Heart right ventricle (tissue), 16 donors: ENCODE measurements at places on chromosomes 7 and 10. TPM values are rescaled to one million over a fixed set of nuclear protein-coding genes. Genes with fewer than 3 reads are reported as not detected.

The ZNF365 gene
- 0.10 TPM for total RNA-seq

DNA sequence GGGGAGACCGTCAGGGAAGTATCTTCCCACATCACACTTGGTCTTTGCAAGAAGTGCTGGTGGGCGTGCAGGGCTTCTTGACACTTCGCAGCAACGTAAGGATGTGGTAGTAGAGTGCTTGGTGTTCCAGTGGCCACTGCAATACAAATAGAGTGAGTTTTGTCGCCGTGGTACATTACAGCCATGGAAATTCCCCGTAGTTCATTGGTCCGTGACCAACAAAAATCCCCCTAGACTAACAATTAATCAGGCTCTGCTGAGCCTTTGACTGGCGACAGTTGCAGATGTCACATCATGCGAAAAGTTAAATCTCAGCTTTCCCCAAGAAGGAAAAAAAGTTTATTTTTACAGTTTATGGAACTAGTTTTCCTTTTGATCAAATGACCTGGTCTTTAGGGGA, 134.7 kb downstream of the MGMT start:
- no peak overlapping the region for H3K4me3 ChIP-seq
- no peaks in the 10 kb centered on the region for H3K36me3 ChIP-seq
- DNase-seq: no peak
- H3K4me1 ChIP-seq: no peaks in the 10 kb centered on the region

DNA sequence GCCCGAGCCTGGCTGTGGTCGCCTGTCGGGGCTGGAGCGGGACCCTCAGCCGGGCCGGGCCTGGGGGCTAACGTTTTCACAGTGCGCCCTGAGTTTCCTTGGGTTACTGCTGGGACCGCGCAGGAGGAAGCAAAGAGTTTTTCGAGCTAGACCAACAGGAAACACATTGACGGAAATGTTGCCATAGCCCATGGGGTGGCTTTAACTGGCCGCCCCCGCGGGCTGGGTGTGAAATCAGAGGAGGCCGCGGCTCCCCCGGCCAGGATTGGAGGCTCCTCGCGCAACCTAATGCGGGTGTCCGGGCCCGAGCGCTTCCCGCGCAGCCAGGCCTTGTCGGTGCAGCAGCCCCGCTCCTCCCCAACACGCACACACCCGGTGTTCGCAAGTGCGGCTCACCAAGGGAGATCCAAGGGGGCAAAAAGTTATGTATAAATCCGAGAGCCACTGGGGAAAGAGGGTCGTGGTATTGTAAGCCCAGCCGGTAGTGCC, 1.9 kb downstream of the HHEX start:
- peak overlapping the region; percentile 73 for H3K4me3 ChIP-seq
- peak overlapping the region; percentile 57 for H3K27ac ChIP-seq
- peaks cover 42% of the 10 kb centered on the region for H3K4me1 ChIP-seq
- peak; percentile 67 for DNase-seq
- peaks cover 81% of the 10 kb centered on the region for H3K27me3 ChIP-seq

The AOAH gene
- total RNA-seq: 2.8 TPM

- peaks cover 23% of the 10 kb centered on the region for H3K36me3 ChIP-seq
- peaks cover 76% of the 10 kb centered on the region for H3K4me1 ChIP-seq
- peak overlapping the region; percentile 62 for H3K27ac ChIP-seq
- no peak overlapping the region for H3K4me3 ChIP-seq
Observed at GRCh38 chr7:98249106-98249505, 2.9 kb downstream of the TECPR1 start.

The GARIN1A gene
- total RNA-seq: 4.8 TPM

- H3K36me3 ChIP-seq: peaks cover 30% of the 10 kb centered on the region
- no peaks in the 10 kb centered on the region for H3K27me3 ChIP-seq
- H3K4me1 ChIP-seq: no peaks in the 10 kb centered on the region
- no peak for DNase-seq
Observed at GRCh38 chr7:123538897-123539296, 4.5 kb upstream of the IQUB start.

DNA sequence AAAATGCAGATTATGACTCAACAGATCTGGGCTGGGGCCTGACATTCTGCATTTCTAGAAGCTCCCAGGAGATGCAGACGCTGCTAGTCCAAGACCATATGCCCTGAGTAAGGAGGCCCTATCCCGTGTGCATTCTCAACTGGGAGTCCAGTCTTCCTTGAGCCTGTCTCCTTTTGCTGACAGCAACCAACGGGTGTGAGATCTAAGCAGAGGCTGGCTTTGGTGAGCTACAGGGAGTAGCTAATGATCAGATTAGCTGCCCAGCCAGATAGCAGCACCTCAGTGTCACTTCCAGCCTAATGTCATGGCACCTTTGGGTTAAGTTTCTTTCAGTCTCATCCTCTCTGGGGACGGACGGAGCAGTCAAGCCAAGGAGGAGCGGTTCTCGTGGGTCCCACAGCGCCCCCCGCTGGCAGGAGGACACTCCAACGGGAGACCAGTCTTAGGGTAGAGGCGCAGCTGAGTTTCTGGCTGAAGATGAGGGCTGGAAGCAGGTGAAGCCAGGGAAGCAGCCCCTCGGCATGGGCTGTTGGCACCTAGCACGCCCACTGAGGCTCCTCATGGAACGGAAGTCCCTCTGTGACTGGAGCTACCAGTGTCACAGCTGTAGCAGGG, 154.0 kb downstream of the CCDC3 start:
- no peak overlapping the region for H3K4me3 ChIP-seq
- DNase-seq: no peak
- H3K27ac ChIP-seq: no peak overlapping the region
- peaks cover 30% of the 10 kb centered on the region for H3K4me1 ChIP-seq
- H3K27me3 ChIP-seq: peaks cover 17% of the 10 kb centered on the region
- H3K36me3 ChIP-seq: no peaks in the 10 kb centered on the region

DNA sequence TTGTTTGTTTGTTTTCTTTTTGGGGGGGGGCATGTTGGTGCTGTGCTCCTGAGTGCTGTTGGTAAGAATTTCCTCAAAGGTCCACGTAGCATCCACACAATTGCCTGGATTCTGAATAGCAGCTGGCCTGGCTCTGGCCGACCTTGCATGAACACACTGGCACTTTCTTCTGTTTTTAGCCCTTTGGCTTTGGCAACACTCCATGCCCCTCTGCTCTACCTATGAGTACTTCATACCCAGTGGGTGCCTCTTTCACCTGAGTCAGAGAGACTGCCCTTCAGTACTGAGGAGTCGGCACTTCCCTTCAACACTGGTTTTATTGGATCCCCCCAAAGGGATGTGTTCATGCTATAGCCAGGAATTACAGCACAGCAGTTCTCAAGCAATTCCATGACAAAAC, 7.2 kb upstream of the NPVF start:
- no peak for DNase-seq

The DPP6 gene
- total RNA-seq: 0.86 TPM

GRCh38 chr10:82982110-82982608, 1107.2 kb downstream of the NRG3 start:
- no peak for DNase-seq
- H3K27ac ChIP-seq: peak overlapping the region; percentile 34
- H3K4me3 ChIP-seq: no peak overlapping the region
- H3K27me3 ChIP-seq: no peaks in the 10 kb centered on the region

GRCh38 chr7:157373493-157373892, 36.7 kb downstream of the DNAJB6 start:
- peaks cover 60% of the 10 kb centered on the region for H3K4me1 ChIP-seq
- H3K4me3 ChIP-seq: no peak overlapping the region
- DNase-seq: no peak
- H3K27ac ChIP-seq: no peak overlapping the region
- no peaks in the 10 kb centered on the region for H3K27me3 ChIP-seq

DNA sequence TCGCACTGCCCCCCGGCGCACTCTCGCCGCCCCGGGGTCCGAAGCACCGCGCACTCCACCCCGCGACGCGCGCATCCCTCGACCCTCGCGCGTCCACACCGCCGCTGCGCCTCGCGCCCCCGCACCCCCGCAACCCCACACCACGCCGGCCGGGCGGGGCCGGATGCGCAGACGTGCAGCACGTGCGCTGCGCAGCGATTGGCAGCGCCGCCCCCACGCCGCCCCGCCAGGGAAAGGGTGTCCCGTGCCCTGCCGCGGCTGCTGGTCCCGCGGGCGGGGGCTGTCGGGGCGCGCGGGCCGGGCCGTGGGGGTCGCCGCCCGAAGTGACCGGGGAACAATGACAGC, 53.7 kb upstream of the KDM7A start:
- H3K4me1 ChIP-seq: peaks cover 11% of the 10 kb centered on the region
- H3K36me3 ChIP-seq: no peaks in the 10 kb centered on the region
- H3K4me3 ChIP-seq: peak overlapping the region; percentile 51
- H3K27ac ChIP-seq: no peak overlapping the region

- no peak for DNase-seq
- no peaks in the 10 kb centered on the region for H3K4me1 ChIP-seq
- no peaks in the 10 kb centered on the region for H3K36me3 ChIP-seq
- H3K27me3 ChIP-seq: no peaks in the 10 kb centered on the region
Observed at GRCh38 chr7:40873248-40873647, 738.4 kb downstream of the SUGCT start.

DNA sequence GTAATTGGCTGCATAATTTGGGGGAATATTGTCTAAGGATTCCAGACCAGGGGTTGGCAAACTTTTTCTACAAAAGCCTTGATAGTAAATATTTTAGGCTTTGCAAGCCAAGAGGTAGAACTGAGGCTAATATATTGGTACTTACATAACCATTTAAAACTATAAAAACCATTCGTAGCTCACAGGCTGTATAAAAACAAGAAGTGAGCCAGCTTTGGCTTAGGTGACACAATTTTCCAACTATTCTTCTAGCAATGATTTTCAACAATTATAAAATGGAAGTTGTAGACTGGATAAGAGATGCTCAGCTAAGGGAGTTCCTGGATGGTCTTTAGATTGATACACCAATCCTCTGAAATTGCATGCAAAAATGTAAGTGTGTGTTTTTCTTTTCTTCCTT, 1.4 kb downstream of the GPR141 start:
- no peak overlapping the region for H3K4me3 ChIP-seq
- H3K4me1 ChIP-seq: peaks cover 19% of the 10 kb centered on the region
- H3K36me3 ChIP-seq: no peaks in the 10 kb centered on the region
- no peak for DNase-seq

GRCh38 chr10:522350-522749, 167.1 kb downstream of the DIP2C start:
- no peak for DNase-seq
- H3K36me3 ChIP-seq: no peaks in the 10 kb centered on the region
- H3K27me3 ChIP-seq: no peaks in the 10 kb centered on the region
- no peak overlapping the region for H3K27ac ChIP-seq
- H3K4me1 ChIP-seq: peaks cover 25% of the 10 kb centered on the region

DNA sequence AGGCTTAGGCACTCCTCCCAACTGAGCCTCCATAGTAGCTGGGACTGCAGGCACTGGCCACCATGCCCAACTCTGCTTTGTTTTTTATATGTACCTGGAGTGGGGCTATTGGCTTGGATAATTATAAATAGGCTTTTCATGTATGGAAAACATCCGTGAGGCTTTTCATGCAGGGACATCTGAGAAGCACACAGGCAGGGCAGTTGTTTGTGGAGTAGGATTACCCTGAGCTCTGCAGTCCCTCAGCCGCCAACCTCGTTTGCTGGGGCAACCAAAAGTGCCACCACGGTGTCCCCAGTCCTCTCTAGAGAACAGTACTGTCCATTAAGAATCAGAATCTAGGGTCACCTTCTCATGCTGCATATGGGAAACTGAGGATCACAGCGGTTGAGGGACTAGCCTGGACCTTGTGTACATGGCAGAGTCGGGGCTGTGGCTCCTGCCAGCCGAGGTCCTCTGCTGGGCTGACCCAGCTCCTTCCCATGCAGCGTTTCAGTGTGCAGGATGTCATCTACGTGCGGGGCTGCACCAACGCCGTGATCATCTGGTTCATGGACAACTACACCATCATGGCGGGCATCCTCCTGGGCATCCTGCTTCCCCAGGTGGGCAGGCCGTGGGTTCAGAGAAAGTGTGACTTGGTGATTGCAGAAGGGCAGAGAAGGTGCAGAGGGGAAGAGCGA, 54.5 kb downstream of the TSPAN15 start:
- no peak for DNase-seq
- H3K4me3 ChIP-seq: no peak overlapping the region
- H3K36me3 ChIP-seq: no peaks in the 10 kb centered on the region
- peaks cover 13% of the 10 kb centered on the region for H3K4me1 ChIP-seq
- no peaks in the 10 kb centered on the region for H3K27me3 ChIP-seq

DNA sequence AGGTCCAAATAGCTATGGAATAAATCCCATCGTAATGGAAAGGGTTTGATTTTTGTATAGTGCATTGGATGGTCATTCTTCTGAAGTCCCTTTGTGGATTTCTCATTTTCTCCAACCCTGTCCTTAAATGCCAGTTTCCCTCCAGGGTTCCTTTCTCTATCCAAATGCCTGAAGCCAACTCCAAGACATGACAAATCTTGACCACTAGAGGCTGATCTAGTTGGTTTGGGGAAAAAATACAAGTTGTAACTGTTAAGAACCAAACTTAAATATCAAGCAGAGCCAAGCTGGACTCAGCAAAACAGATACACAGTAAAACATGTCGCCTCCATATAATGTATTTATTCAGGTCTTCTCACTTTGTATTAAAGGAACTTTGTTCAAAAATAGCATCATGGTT, 28.7 kb downstream of the FRMD4A start:
- no peak for DNase-seq
- H3K4me1 ChIP-seq: no peaks in the 10 kb centered on the region
- H3K27me3 ChIP-seq: no peaks in the 10 kb centered on the region
- no peaks in the 10 kb centered on the region for H3K36me3 ChIP-seq
- no peak overlapping the region for H3K27ac ChIP-seq
